ENCODE measurements at places on chromosomes 5 and 9. TPM values are rescaled to one million over a fixed set of nuclear protein-coding genes. Genes with fewer than 3 reads are reported as not detected.

Gene ANGPTL2
- 50.0 TPM for total RNA-seq

Gene SPATA31A3
- total RNA-seq: not detected

Gene STXBP1
- 47.0 TPM for total RNA-seq

DNA sequence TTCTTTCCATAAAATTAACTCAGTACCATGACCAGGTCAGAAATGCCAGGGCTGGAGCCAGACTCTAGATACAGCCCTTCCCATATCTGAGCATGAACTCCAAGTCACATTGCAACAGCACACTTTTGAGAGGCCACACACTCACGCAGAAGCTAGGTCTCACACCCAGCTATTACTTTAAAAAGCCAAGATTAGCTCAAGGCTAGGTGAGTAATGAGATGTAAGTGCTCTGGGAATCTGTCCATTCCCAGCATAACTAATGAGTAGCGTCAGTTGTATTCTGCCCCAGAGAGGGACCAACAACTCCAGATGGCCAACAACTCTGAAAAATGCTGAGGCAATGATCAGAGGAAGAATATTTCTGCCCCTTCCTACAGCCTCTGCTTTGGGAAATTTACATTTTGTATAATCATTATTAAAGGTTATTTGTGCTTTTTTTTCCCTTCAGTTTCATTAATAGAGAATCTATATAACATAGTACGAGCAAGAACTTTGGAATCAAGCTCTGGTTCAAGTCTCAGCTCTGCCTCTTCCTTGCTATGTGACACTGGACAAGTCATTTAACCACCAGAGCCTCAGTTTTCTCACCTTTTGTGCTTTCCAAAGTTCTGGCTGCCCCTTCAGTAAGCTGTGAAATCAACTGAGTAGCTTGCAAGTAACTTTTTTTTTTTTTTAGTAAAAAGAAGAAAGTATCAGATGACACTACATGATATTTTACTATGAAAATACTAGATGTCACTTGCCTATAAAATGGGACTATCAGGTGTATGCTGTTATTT lies 118.3 kb downstream of the NR6A1 start:
- peak; percentile 77 for ATAC-seq

GRCh38 chr5:160567031-160567705 lies 145.5 kb downstream of the PTTG1 start:
- no peak for ATAC-seq
